ENCODE measurements at places on chromosomes 6 and 20.

DNA sequence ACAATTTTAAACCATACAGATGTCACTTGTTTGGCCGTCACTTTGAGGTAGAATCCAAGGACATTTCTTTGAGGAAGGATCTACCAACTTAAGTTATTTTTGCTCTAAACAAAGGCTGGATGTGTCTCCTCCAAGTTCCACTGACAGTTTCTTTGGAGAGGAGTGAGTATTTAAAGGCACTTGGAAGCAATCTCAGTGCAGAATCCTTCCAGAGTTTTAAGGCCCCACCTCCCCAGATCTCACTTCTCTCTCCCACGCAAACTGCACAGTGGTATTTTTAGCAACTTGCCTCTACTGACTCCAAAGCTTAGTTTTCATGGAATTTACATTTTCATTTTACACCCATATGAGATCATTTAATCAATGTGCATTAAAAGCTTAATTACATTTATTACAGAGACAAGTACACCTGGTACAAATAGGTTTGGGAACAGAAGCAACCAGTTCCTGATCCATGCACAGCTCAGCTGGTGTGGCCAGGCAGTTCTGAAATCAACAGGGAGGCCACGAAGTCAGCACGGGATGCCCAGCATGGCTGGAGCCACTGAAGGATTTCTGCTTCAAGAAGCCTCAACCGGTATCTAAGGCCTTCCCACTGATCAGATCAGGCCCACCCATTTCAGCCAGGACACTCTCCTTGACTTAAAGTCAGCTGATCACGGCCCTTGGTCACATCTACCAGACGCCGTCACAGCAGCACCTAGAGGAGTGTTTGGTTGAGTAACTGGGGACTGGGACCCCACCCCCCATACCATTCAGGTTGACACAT, 109.8 kb downstream of the SYCP2 start:
- DNase-seq: no peak

DNA sequence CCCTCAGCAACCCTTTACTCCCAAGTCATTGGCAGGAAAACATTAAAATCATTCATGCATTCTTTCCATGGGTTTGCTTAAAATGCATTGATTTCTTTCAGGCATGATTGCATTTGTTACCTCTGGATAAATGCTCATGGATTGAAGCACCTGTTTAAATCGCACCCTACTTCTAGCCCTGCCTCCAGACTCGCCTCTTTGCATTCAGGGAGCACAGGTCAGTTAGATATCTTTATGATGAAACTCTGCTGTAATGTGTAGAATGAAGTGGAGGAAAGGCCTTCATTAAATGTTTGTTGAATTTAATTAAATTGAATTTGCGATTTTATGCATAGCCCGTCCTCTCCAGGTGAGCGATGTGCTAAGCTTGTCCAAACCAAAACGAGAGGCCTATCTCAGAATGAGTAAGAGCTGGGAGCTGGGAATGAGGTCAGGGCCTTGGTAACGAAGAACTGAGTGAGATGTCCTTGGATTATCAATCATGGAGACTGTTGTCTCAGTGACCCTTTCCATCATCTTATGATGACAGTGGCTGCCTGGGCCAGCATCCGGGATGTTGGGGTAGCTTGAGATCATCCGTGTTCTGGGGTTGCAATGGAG, 210.1 kb downstream of the SYNDIG1 start:
- DNase-seq: no peak

GRCh38 chr6:166710084-166710483, 83.0 kb upstream of the RPS6KA2 start:
- no peak for DNase-seq

- DNase-seq: no peak
These were observed 1.7 kb downstream of the CNKSR3 start for GRCh38 chr6:154508573-154509375.

DNA sequence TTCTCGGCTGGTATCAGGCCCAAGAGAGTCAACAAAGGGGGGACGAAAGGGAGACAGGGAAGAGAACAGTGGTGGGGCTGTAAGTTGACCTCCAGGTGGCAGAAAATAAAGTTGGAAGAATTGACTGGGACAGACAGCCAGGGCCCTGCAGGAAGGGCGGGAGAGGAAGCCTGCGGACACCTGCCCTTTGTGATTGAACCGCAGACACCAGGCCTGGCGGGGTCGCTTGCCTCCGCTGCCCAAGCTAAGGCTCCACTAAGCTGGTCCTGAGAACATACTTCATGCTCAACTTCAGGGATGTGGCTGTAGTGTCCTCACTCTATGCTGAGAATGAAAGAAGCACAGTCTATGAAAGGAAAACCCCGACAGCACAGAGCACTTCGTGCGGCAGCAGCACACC, 53.8 kb downstream of the RPP40 start:
- DNase-seq: no peak

DNA sequence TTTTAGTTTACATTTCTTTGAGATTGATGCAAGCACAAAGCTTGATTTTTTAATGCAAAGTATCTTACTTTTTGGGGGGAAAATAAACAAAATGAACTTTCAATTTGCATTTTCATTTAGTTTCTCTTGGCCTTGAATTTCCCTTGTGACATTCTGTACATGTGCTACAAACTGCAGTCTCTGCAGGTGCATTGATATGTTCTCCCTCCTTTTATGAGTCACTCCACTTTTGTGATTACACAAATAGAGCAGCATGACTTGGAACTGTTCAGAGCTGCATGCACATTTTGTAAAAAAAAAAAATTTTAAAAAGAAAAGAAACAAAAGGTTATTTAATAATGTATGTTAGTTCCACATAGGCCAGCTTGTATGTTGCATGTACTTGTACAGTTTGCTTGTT, 220.0 kb upstream of the KCNQ5 start:
- DNase-seq: no peak

GRCh38 chr6:47592131-47592840, 106.1 kb upstream of the ADGRF4 start:
- no peak for DNase-seq

DNA sequence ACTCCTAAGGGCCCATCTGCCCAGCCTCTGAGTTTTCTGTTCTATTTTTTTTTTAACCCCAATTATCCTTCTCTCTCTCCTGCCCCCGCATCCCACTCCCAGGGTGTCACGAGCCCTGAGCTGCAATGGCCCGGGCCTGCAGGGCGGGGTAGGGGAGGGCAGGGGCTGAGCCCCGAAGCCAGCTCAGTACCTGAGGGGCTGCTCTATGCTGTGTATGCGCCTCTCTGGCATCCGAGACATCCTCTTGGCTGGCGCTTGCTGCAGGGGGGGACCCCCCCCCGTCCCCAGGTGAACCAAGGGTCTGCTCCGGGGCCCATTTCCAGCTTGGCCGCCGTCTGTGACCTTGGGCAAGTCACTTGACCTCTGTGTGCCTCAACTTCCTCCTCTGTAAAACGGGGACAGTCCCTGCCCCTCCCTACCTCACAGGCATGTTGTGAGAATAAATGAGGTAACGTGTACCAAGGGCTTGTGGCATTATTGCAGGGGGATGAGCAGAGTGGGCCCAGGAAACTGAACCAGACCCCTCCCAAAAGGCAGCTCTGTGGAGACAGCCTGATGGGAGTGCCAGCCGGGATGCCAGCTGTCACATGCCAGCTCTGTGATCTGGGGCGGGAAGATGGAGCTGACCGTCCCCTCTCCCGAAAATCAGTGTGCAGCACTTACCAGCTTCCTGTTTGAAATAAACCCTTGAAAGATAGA, 13.0 kb upstream of the MYL9 start:
- DNase-seq: no peak

DNA sequence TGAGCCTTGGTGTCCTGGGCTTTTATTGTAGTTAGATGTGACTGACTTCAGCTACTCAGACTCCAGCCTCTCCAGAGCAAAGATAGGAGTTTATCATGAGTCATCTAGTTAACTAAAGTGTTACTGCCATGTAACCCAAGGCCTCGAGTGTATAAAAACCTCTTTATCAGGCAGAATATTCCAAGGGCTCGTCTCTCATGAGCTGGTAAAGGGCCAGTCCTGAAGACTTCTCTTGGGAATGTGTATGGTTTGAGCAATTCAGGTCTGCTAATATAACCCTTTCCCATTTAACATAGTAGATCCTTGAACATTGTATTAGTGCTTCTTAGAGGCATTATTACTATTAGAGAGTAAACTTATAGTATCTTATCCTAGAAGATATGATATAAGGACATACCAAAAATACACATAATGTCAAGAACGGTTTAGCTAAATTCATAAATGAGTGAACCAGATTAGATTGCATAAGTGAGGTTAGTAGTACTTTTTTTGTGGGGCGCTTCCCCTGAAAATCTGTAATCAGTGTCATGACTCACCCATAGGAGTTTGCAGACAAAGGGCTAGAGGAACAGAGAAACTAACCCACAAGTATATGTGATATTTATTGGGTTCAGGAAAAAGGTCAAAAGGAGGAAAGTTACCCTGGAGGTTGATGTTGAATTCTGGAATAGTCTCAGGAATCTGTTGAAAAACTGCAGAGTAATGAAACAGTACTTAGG, 16.0 kb downstream of the DSE start:
- DNase-seq: no peak

DNA sequence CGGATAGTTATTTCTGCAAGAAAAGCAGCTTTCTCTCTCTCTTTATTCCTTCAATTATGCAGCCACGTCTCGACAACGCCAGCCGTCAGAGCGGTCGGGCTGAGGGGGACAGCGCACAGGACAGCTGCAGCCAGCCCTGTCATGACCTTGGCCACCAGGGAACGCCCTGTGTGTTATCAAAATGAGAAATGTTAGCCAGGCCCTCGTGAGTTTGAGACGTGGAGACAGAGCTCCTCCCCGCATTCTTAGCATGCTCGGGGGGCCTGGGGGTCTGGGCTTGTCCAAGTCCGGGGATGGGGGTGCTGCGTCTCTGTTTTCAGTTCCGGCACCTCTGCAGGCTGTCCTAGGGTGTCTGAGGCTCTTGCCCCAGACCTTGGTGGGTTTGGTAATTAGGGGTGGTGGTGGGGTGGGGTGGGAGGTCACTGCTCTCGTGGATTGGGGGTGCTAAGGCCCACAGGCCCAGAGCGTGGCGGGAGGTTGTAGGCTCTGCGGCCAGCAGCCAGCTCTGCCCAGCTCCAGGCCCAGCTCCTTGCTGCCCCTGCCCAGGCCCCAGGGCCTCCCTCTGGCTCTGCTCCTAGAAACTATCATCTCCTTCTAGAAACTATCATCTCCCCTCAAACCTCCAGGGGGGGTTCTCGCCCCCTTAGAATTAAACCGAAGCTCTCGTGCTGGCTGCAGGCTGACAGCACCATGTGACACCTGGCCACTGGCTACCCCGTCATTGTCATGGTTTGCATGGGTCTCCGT, 54.3 kb upstream of the GATA5 start:
- DNase-seq: no peak

DNA sequence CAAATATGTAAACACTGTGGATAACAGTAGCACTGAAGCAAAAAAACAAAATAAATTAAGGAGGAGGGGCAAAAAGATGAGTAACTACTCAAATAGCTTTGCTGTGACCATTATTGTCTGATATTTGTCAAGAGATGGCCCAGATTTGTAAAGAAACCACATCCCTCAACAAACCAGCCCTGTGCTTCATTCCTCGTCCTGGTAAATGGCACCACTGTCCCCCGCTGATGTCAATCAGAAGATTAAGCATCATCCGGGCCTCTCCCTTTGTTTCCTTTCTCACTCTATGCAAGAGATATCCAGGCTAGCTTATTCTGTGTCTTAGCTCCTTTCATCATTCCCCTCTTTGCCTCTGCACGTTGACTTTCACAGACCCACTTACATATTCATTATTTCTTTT, 259.0 kb downstream of the SYNE1 start:
- DNase-seq: no peak

DNA sequence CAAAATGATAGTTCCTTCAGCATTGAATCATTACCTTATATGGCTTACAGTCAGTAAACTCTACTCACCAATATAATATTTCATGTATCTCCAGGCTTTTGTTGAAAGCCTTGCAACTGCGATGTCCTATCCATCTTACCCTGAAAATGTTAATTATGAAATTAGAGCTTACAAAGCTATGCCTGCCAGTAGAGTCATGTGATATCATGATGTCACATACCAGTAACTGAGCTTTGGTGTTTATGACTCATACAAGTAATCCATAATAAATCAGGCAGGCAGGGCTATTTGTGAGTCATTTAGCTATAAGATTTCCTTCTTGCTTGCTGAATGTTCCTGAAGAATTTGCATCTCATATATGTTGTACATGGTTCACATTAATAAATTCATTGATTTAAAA, 44.9 kb upstream of the FAM83B start:
- DNase-seq: peak; percentile 28

DNA sequence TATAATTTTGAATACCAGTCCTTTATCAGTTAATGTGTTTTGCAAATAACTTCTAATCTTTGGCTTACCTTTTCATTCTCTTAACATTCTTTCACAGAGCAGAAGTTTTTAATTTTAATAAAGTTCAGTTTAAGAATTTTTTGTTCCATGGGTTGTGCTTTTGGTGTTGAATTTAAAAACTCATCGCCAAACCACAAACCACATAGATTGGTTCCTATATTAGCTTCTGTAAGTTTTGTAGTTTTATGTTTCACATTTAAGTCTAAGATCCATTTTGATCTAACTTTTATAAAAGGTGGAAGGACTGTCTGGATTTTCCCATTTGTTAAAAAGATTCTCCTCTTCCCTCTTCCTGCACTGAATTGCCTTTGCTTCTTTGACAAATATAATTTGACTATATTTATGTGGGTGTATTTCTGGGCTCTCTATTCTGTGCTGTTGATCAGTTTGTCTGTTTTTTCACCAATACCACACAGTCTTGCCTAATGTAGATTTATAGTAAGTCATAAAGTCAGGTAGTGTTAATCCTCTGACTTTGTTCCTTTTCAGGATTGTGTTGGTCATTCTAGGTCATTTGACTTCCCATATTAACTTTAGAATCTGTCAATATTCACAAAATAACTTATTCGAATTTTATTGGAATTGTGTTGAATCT, 17.5 kb upstream of the SDCBP2 start:
- no peak for DNase-seq

DNA sequence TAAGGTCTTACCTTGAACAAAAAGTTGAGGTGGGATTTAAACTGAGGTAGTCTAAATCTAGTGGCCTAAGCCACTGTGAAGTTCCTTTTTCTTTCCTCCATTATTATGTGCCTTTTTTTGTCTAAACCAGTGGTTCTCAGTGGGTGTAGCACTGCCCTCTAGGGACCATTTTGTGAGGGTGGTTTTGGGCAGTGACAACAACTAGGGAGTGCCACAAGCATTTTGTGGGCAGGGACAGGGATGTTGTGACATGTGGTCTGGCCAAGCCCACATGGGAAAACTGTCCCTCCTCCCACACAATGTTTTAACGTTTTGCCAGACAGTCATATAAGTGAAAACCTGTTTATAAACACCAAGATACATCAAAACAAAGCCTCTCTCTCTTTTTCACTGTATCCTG, 899.4 kb upstream of the FLRT3 start:
- DNase-seq: no peak

- no peak for DNase-seq
These were observed 23.1 kb downstream of the FBXL4 start for GRCh38 chr6:98924647-98925046.

Data from amniotic stem cell (primary cell).